ENCODE measurements at places on chromosomes 16 and 17.

DNA sequence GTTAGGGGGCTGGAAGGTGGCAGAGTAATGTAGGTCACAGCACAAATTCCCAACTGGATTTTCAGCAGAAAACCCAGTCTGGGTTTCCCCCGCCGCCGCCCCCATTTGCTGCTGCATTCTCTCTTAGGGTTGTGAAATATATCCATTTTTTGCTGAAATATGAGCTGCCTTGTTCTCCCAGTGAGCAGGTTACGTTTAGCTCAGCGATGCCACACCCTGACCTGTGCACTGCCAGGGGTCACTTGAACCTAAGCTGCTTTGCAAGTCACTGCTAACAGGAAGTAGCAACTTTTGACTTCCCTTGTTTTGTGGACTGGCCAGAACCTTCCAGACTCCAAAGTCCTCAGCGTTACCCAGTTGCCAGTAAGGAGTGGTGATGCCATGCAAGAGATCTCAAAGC is 274.1 kb downstream of the CPPED1 start:
- no peak for DNase-seq

DNA sequence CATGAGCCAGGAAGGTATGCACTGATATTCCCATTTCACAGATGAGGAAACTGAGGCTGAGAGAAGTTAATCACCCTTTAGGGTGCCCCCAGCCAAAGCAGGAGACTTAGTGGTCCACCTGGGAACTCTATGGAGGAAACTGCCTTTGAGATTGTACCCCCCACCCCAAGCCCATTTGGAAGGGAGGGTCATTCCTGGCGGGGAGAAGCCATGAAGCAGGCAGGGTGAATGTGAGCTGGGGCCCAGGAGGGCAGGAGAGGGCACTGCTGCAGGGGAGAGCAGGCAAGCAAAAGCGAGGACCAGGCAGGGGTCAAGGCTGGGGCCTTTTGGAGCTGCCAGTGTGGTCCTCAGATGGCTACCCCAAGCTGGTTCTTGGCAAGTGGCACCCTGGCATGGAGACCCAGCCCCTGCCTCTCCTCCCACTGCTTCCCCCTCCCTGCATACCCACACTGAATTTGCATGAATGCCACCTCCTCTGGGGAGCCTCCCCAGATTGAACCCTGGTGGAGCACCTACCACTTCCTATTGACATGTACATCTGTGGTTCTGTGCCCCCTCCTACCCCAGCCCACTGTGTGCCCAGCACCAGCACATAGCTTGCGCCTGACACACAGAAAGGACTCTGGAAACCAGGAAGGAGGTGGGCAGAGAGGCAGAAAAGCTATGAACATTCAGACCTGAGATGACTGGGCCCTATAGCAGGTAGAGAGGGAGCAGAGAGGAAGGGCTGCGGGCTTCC is 965 bp upstream of the TMC6 start:
- peak; percentile 35 for DNase-seq

- DNase-seq, result no peak
Measured at GRCh38 chr17:10984220-10984619, 146.3 kb upstream of the PIRT start.

DNA sequence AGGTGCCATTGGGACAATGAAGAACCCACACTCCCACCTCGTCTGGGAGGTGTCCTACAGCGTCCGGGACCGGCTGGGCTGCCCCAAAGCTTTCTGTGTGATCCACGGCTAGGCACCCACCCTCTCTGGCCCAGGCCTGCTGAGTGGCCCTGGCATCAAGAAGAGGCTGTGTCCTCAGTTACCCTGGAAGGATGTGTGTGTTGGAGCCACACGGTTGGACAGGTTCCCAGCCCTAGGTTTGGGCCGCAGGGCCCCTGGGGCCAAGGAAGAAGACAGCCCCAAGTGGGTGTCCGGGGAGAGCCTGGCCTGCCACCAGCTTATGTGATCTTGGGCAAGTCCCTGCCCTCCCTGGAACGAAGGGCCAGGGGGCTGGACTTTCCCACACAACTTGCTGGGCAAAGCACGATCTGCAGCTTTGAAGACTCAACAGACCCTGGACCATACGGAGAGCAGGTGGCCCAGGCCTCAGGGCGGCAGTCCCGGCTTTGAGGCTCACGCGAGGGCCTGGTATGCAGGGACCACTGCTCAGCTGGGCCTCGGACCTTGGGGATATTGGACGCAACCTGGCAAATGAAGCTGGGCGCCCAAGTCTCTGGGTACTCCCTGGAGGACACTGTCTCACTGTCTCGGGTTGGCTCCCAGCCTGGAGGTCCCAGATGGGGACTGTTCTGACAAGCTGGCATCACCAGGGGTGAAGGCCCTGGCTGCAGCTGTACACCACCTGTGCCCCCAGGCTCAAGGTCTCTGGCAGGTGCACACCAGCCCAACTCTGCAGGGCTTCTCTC is 17.5 kb downstream of the MYBBP1A start:
- DNase-seq, result no peak

- no peak for DNase-seq
Measured at GRCh38 chr16:84279881-84280280, 14.8 kb upstream of the WFDC1 start.

- no peak for DNase-seq
Measured at GRCh38 chr17:80152081-80152702, 5.3 kb upstream of the EIF4A3 start.

DNA sequence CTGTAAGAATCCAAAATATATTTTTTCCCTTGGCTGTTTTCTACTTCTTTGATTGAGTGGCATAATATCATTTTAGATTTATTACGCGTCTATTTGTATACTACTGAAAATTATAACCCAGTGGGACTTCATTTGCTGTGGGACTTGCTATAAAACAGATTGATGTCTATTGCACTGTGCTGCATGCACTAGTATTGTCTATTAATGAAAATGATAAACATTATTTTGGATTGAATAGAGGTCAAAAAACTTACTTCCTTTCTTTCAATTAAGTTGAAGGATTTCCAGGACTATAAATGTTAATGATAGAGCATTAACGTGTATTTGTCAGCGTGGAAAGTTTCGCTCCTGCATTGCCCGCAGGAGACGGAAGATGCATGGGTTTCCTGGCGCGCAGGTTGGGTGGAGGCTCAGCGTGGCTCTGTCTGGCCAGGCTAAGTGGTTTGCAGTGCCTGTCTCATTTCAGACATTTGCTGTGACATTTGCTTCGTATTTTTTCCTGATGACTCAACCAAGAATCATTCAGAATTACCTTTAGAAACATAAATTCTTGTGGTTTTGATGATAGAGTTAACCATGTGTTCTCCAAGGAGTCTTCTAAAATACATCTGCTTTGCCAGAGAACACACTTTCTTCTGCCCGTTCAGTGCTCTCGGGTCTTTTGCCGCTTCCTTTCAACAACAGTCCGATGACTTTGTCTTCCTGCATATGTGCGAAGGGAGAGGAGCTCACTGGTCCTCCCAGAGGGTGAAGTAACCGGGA is 216.7 kb downstream of the RPTOR start:
- DNase-seq, result no peak

DNA sequence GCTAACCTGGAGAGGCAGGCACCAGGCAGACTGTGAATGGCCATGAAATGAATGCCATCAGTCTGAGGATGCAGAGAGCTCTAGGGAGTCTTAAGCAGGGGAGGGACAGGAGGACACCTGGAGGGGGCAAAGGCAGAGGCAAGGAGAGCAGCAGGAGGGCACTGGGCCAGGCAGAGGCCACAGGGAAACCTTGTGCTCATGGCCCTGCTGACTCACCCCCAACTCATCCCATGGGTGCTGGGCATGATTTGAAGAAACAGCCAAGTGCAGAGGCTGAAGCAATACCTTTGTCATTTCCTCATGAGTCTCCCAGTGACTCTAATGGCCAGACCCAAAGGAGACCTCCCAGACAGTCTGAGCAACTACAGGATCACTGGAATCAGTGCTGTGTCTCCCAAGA is 141.4 kb downstream of the TMEM132E start:
- DNase-seq, result no peak

DNA sequence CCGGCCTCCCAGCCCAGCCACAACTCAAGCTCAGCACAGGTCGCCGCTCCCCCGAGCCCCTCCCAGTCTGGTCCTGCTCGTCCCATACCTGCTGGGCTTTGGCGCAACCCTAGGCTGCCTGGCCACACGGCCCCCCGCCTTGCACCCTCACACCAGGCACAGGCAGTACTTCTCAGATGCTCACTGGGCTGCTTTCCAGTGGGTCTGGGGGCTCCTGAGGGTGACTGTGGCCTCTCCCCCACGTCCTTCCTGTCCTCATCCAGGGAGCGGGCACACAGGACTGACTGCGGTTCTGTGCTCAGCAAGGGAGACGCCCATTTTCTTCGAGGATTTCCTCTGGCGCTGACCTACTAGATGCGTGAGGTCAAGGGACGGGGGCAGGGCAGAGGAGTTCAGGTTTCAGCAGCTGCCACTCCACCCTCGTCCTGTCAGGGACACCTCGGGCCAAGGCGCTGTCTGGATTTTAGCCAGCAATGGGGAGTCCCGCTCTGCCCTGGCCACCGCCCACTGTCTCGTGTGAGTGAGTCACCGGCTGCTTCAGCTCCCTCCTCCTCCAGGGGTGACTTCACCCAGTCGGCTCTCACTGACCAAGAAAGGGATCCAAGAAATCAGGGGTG is 115.8 kb downstream of the NPIPB11 start:
- DNase-seq, result no peak

GRCh38 chr16:6828690-6829089 is 504.0 kb upstream of the RBFOX1 start:
- DNase-seq, result no peak

GRCh38 chr16:3098459-3099394 is at the start of gene ZSCAN10:
Gene ZSCAN10, minus strand, starts transcription at chr16:3099294. Its CDS starts 6,357 bp downstream, at chr16:3092937.
- DNase-seq, result no peak

DNA sequence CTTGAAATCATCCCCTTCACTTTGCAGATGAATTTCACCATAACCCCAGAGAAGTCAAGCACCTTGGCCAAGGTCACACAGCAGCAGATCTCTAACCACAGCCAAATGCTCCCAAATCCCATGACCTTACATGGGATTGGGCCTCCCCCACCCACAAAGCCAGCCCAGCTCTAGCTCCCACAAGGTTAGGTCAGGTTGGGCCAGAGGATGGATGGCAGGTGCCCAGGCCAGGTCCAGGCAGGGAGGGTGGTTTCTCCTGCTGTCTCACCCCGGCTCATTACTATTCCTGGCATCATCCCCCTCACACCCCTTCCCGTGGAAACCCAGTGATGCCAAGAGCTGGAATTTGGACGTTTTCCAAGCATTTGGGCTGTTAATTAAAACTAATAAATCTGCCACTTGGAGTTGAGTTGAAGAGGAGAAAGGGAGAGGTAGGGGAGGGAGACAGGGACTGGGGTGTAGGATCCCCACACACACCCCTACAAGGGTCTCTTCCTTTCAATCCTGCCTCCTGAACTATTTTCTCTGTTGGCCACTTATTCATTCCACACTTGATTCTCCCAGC is 181.6 kb downstream of the TMEM132E start:
- no peak for DNase-seq

GRCh38 chr17:36593656-36594316 is 2.1 kb downstream of the DHRS11 start:
- DNase-seq, result no peak

DNA sequence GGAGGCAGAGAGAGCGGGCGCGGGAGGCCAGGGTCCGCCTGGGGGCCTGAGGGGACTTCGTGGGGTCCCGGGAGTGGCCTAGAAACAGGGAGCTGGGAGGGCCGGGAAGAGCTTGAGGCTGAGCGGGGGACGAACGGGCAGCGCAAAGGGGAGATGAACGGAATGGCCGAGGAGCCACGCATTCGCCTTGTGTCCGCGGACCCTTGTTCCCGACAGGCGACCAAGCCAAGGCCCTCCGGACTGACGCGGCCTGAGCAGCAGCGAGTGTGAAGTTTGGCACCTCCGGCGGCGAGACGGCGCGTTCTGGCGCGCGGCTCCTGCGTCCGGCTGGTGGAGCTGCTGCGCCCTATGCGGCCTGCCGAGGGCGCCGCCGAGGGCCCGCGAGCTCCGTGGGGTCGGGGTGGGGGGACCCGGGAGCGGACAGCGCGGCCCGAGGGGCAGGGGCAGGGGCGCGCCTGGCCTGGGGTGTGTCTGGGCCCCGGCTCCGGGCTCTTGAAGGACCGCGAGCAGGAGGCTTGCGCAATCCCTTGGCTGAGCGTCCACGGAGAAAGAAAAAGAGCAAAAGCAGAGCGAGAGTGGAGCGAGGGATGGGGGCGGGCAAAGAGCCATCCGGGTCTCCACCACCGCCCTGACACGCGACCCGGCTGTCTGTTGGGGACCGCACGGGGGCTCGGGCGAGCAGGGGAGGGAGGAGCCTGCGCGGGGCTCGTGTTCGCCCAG is 1.2 kb upstream of the CBX4 start:
- DNase-seq, result no peak

GRCh38 chr16:48128769-48129168 is 27.0 kb downstream of the ABCC12 start:
- no peak for DNase-seq

DNA sequence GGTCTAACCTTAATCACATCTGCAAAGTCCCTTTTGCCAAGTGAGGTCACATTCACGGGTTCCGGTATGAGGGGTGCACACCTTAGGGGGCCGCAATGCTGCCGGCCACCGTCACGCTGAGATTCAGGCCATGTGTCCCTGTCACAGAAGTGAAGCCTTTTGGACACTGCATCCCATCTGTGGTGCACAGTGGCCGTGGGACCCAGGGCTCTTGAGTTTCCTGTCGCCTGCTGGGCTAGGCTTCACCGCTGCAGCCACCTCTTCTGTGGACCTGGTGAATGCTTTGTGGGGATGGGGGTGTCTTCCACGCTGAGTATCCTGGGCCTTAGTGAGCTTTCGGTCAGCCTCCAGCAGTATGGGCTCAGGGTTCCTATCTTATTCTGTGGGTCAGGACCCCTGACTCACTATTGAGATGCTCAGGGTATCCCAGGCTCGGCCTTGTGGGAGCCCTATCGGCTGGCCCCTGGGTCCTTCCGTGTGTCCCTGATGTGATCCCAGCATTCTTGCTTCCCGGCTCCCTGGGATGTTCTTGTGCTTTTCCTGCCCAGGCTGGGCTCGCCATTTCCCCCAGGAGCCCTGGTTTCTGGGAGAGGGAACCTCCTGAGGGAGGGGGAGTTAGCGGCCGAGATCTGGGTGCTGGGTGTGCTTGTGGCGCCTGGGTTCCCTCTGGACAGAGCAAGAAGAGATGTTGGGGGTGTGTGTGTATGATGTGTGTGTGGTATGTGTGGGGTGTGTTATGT is 4.9 kb upstream of the SLC38A10 start:
- no peak for DNase-seq

DNA sequence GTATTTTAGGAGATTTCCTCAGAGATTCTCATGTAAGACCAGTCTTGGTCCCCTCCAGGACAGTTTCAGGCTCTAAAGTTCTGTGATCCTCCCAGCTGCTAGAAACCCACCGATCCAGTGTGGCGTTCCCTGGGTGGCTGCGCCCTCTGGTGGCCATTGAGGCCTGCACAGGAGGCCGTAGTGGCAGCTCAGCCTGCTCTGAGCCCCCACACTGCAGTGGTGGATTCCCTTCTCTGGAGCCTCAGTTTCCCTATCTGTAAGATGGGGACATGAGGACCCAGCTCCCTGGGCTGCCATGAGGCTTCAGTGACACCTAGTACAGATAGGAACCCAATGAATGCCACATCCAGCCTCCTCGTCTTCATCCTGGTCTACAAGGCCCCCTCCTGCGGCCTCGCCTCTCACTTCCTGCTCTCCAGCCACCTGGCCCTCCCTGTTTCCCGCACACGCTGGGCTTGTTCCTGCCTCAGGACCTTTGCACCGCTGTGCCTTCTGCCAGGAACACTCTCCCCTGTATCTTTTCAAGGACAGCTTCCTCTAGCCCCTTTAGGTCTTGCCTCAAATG is 16.5 kb downstream of the CCDC102A start:
- peak; percentile 31 for DNase-seq

GRCh38 chr17:49003557-49004511 is 6.6 kb downstream of the IGF2BP1 start:
- DNase-seq, result no peak

- no peak for DNase-seq
Measured at GRCh38 chr17:60534613-60535157, 8.6 kb upstream of the APPBP2 start.

All from NK-92 treated with Interleukin-12 subunit alpha and Interleukin-12 subunit beta, amount 100 ng/mL, for 24 hours (cell line).